ENCODE measurements at places on chromosomes 7 and 10. TPM values are rescaled to one million over a fixed set of nuclear protein-coding genes. Genes with fewer than 3 reads are reported as not detected.

DNA sequence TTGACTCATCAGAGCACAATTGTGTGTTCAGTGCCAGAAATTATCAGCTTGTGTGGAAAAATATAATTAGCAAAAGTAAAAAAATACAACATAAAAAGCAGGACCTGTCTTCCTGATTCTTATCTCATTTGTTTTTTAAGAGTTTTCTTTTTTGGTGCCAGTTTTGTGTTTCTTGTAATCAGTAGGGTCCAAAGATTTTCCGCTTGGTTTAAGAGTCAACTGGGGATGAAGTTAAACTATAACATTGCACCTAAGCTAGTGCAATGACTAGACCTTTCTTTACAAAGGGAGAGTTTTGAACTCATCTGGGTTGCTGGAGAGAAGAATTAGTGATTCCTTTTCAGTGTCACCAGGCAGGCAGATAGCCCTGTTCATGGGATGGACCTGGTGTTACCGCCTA is 113.4 kb downstream of the PLPP4 start:
- DNase-seq = no peak

- no peak for DNase-seq
Measured at GRCh38 chr10:11595395-11595692, 16.1 kb downstream of the USP6NL start.

GRCh38 chr10:115001506-115002381 is 63.7 kb downstream of the TRUB1 start:
- DNase-seq = no peak

GRCh38 chr7:33928986-33929385 is 23.6 kb downstream of the BMPER start:
- no peak for DNase-seq

Gene TAS2R41
- not detected for total RNA-seq

Gene HELLS
- total RNA-seq = 7.1 TPM

Gene SEMA4G
- total RNA-seq = 55.1 TPM

DNA sequence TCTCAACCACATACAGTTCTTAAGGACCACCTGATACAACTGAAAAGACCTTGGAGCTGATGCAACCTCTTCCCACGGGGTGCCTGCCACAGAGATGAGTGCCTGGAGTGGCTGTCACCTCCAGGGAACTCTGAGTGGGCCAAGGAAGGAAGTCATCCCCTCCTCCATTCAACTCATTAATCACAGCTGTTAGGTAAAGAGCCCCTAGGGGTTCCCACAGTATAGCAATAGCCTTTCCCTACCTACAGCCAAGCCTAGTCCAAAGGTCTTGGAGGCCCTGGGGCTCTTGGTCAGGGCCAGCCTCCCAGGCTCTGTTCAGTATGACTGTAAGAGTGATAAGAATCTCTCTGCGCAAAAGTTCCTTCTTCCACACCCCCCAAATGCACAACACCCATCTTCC is 70.4 kb upstream of the NFE2L3 start:
- DNase-seq = no peak

Gene PNLIPRP2
- total RNA-seq = 1.2 TPM
